Activated T-cell treated with anti-CD3 and anti-CD28 coated beads, Interleukin-2, amount 50 U/mL, for 1 hour (primary cell): ENCODE measurements at places on chromosomes 13 and 19.

DNA sequence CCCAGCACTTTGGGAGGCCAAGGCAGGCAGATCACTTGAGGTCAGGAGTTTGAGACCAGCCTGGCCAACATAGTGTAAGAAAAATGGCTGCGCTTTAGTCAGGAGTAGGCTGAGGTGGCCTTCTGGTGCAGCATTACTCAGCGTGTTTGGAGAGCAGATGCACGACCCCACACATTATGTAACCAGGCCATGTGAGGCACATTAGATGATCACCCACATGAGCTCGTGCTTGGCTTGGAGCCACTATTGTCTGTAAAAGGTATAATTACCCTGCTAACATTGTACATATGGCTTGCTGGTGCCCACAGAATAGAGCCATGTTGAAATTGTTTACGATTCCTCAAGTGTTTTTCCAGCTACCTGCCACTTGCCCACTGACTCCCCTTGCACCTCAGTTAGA lies 24.0 kb upstream of the SCEL start:
- no peak for DNase-seq

DNA sequence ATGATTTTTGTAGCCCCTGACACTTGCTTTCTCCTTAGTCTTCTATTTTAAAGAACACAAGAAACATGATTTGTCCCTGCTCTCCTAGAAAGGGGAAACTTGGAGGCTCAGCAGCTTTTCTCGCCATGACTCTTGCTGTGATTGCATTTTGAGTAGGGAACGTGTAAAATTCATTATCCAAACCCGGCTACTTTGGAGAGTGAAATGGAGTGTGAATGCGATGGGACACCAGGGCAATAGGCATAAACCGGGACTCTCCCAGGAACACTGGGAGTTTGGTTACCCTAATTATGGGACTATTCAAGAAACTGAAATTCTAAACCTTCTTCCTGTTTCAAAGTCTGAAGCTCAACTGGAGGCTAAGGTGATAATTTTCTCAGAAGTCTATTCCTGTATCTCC lies 181.7 kb upstream of the RFC3 start:
- DNase-seq, result no peak

GRCh38 chr19:36058481-36059179 lies 3.9 kb downstream of the WDR62 start:
- no peak for DNase-seq

DNA sequence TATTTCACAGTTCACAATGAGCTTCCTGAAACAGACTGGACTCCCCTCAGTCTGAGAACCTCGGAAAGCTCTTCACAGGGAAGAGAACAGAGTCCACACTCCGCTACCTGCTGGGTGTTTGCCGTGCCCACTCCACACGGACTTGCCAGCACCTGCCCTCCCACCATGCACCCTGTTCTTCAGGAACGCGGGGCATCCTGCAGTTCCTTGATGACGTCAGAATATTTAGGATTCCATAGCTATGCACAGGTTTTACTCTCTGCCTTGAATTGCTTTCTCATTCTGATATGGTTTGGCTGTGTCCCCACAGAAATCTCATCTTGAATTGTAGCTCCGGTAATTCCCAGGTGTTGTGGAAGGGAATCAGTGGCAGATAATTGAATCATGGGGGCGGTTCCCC lies 74.4 kb upstream of the FARP1 start:
- DNase-seq, result no peak

- no peak for DNase-seq
These were observed 104.3 kb downstream of the KCNRG start for GRCh38 chr13:50119591-50119990.
